ENCODE measurements at places on chromosomes 1 and 21. TPM values are rescaled to one million over a fixed set of nuclear protein-coding genes. Genes with fewer than 3 reads are reported as not detected.

GRCh38 chr1:23013657-23014056, 2.0 kb downstream of the TEX46 start:
- H3K27ac ChIP-seq, result no peak overlapping the region
- no peaks in the 10 kb centered on the region for H3K4me1 ChIP-seq
- no peaks in the 10 kb centered on the region for H3K36me3 ChIP-seq
- no peaks in the 10 kb centered on the region for H3K27me3 ChIP-seq

DNA sequence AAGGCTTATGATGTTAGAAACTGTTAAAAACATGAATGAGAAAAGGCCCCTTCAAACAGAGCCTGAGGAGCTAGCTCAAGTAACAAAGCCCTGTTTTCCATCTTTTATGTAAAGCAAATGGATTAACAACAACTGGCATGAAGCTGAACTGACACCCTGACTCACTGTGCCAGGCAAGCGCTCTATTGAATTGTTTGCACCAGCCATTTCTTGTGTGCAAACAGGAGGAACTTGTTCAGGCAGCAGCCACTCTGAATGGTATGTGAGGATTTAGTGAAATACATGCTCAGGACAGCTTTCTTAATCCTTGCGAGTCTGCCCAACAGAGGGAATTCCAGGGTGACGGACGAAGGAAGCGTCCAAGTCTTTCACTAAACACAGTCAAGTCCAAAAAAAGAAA, 291.1 kb upstream of the ADGRL2 start:
- DNase-seq, result no peak
- H3K27ac ChIP-seq, result no peak overlapping the region
- no peaks in the 10 kb centered on the region for H3K27me3 ChIP-seq
- no peak overlapping the region for H3K4me3 ChIP-seq

KCNE1 gene
- 0.13 TPM for total RNA-seq

DNA sequence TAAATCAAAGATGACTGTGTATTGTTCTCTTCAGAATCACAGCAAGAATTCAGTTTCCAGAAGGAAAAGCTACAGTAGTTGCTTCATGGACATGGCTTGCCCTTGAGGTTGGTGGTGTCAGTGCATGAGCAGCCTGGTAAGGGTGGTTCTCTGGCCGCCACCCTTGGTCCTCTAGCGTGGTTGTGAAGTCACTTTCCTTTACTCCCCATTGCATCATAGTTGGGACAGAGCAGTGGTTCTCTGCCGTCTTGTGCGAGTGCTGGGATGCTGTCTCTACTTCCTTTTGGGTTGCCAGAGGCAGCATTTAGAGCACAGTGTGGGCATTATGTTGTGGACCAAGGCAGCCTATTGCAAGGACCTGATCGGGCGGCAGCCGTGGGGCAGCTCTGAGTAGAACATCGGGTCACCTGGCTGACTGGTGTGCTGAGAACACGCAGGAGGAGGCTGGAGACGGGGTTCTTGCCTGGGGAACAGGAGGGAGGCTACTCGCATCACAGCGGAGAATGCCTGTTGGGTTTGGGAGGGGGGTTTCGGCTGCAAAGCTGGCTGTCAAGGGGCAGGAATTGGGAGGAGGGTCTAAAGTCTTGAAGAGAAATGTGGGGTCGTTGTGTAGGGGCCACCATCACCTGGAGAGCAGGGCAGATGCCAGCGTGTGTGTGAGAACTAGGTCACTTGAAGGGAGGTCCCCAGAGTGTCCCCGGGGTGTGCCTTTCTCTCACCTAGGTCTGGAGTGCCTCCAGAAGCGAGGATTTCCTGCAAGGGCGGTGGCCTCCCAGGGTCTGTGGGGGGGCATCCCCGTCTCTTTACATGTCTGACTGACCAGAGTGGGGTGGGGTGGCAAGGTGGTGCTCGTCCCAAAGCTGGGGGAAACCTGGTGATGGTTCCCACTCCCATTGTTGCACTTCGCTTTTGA, 6.3 kb downstream of the ARF1 start:
- H3K4me3 ChIP-seq, result no peak overlapping the region
- H3K36me3 ChIP-seq, result peaks cover 33% of the 10 kb centered on the region
- no peaks in the 10 kb centered on the region for H3K27me3 ChIP-seq
- no peak for DNase-seq

- no peak overlapping the region for H3K4me3 ChIP-seq
- peak; percentile 91 for DNase-seq
- H3K27ac ChIP-seq, result peak overlapping the region; percentile 68
- H3K4me1 ChIP-seq, result peaks cover 14% of the 10 kb centered on the region
Observed at GRCh38 chr1:225508538-225509375, 80.9 kb upstream of the LBR start.

EDN2 gene
- not detected for total RNA-seq

GRCh38 chr1:14083706-14084105, 383.7 kb downstream of the PRDM2 start:
- no peak for DNase-seq
- H3K27me3 ChIP-seq, result no peaks in the 10 kb centered on the region
- no peak overlapping the region for H3K27ac ChIP-seq
- H3K36me3 ChIP-seq, result no peaks in the 10 kb centered on the region

LUZP1 gene
- 34.9 TPM for total RNA-seq

ANKRD35 gene
- not detected for total RNA-seq

DNA sequence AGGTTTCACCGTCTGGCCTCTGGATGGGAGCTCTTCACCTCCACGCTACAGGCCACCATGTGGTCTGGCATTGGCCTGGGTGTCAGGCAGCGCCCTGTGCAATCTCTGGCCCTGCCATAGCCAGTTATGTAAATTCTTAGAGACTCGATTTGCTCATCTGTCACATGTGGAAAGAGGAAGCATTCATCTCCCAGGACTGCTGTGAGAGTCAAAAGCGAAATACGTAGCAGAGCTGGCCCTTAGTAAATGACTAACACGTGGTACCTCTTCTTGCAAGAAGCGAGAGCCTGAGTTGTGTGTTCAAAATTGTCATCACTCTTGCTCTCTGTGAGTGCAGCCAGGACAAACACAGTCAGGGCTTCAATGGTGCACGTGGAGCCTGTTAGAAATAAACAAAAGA, 159.0 kb upstream of the BACE2 start:
- no peaks in the 10 kb centered on the region for H3K36me3 ChIP-seq
- no peaks in the 10 kb centered on the region for H3K27me3 ChIP-seq
- H3K4me3 ChIP-seq, result no peak overlapping the region
- H3K4me1 ChIP-seq, result no peaks in the 10 kb centered on the region
- H3K27ac ChIP-seq, result no peak overlapping the region

GRCh38 chr21:44658913-44659595, 1.3 kb downstream of the KRTAP12-3 start:
- no peaks in the 10 kb centered on the region for H3K4me1 ChIP-seq
- H3K4me3 ChIP-seq, result no peak overlapping the region
- H3K27me3 ChIP-seq, result no peaks in the 10 kb centered on the region

DNA sequence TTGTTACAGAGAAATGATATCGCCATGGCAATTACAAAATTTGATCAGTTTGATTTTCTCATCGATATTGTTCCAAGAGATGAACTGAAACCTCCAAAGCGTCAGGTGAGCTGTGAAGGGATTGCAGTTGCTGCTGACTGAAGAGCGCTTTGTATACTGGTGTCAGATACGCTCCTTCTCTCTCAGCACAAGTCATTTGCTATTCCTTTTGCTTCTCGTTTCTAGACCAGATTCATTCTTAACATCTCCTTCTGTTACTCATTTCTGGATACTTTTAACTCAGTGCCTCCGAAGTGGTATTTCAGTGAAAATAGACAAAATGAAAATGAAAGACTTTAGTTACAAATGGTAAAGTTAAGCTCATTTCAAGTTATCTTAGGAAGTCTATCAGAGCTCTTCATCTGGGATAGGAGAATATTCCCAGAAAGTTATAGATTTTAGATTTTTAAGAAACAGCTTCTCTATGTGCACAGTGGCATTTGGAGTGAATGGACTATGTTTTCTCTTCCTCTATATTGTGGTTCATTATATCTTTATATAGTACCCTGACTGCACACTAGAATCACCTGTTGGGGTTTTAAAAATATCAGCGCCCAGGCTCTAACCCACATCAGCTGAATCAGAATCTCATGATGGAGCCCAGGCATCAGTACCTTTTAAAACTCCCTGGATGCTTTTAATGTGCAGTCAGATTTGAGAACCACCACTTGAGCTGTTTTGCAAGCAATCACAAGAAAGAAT, 30.3 kb upstream of the KCNQ4 start:
- no peaks in the 10 kb centered on the region for H3K27me3 ChIP-seq
- no peak for DNase-seq
- peaks cover 79% of the 10 kb centered on the region for H3K36me3 ChIP-seq
- no peak overlapping the region for H3K4me3 ChIP-seq
- H3K27ac ChIP-seq, result no peak overlapping the region
- H3K4me1 ChIP-seq, result no peaks in the 10 kb centered on the region

GRCh38 chr1:32150847-32151246, 28.6 kb upstream of the TXLNA start:
- H3K27me3 ChIP-seq, result no peaks in the 10 kb centered on the region
- H3K4me3 ChIP-seq, result peak overlapping the region; percentile 23

SLC6A9 gene
- total RNA-seq, result 31.4 TPM

CAMK2N1 gene
- total RNA-seq, result 0.50 TPM

- H3K4me3 ChIP-seq, result no peak overlapping the region
- H3K4me1 ChIP-seq, result no peaks in the 10 kb centered on the region
- DNase-seq, result no peak
Observed at GRCh38 chr21:45386336-45386727, 18.6 kb upstream of the COL18A1 start.

GJA8 gene
- total RNA-seq, result not detected

- no peak overlapping the region for H3K4me3 ChIP-seq
- H3K36me3 ChIP-seq, result no peaks in the 10 kb centered on the region
- no peaks in the 10 kb centered on the region for H3K4me1 ChIP-seq
Observed at GRCh38 chr1:198560161-198560560, 19.7 kb upstream of the ATP6V1G3 start.

RAB3B gene
- total RNA-seq, result 27.2 TPM

GRCh38 chr1:96060621-96061020, 661.0 kb upstream of the PTBP2 start:
- H3K27me3 ChIP-seq, result no peaks in the 10 kb centered on the region
- no peaks in the 10 kb centered on the region for H3K36me3 ChIP-seq
- H3K4me1 ChIP-seq, result no peaks in the 10 kb centered on the region
- H3K27ac ChIP-seq, result no peak overlapping the region

LAMTOR5 gene
- total RNA-seq, result 138 TPM

CLCA4 gene
- total RNA-seq, result not detected

DNA sequence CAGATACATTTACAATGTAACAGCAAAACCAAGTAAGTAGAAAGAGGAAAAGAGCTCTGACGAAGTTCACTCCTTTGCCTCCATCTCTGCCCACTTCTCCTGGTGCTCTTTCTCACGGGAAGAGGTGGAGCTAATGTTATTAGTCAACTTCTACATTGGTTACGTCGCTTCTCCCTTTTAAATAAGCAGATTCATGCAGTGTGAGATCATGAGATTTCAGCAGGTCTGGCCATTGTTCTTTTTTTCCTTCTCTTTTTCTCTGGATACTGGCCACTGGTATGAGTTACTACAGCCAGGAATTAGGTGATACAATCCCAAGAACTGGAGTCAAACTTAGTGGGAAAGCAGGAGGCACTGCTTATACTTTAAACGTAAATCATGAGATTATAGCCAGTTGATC, 207.1 kb downstream of the AKT3 start:
- no peaks in the 10 kb centered on the region for H3K36me3 ChIP-seq
- DNase-seq, result no peak
- H3K27me3 ChIP-seq, result no peaks in the 10 kb centered on the region
- no peaks in the 10 kb centered on the region for H3K4me1 ChIP-seq
- no peak overlapping the region for H3K4me3 ChIP-seq

OR2L13 gene
- not detected for total RNA-seq

DNA sequence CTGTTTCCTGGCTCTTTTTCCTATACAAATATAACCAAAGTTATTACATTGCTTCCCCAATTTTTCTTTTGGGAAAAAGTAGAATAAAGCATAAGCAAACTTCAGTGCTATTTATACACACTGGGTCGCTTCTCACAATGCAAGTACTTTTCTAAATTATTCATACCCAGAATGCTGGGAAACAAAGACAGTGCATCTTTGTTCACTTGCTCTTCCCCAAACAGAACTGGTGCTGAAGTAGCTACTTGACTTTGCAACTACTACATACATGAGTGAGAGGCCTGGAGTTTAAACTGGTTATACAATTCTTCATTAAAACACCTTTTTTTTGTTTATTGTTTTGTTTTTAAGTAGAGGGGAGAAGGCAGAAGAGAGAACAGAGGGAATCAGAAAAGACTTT, 40.2 kb downstream of the STX6 start:
- no peak overlapping the region for H3K27ac ChIP-seq
- DNase-seq, result no peak
- H3K4me1 ChIP-seq, result no peaks in the 10 kb centered on the region
- H3K27me3 ChIP-seq, result no peaks in the 10 kb centered on the region

DNA sequence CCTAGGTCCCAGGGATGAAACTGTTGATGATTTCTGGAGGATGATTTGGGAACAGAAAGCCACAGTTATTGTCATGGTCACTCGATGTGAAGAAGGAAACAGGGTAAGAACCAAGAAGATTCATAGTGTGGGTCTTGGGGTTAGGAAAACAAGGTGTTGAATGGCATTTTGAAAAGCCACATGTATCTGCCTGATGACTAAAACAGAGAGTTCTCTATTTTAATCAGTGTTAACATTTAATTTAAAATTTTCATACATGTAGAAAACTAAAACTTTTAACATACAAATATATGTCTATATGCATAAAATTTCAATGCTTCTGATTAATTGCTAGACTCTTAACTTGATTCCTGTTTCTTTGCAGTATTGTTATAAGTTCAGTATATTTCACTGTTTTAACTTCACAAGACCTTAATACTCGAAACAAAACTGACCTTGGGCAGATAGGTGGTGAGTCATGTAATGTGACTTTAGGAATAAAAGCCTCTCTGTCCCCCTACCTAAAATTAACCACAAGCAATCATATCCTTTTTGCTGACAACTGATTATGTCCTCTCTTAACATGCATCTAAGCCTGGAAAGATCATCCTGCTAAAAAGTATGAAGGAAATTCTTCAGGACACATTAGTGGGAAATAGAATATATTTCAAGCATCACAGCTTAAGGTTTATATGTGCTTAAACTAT, 95.6 kb downstream of the PTPRC start:
- H3K27ac ChIP-seq, result no peak overlapping the region
- no peak for DNase-seq
- H3K4me3 ChIP-seq, result no peak overlapping the region
- no peaks in the 10 kb centered on the region for H3K27me3 ChIP-seq
- H3K4me1 ChIP-seq, result no peaks in the 10 kb centered on the region
- H3K36me3 ChIP-seq, result no peaks in the 10 kb centered on the region

- no peaks in the 10 kb centered on the region for H3K36me3 ChIP-seq
- H3K4me1 ChIP-seq, result peaks cover 59% of the 10 kb centered on the region
- no peak overlapping the region for H3K4me3 ChIP-seq
- no peaks in the 10 kb centered on the region for H3K27me3 ChIP-seq
Observed at GRCh38 chr1:234533034-234533891, 54.3 kb upstream of the TARBP1 start.

DNA sequence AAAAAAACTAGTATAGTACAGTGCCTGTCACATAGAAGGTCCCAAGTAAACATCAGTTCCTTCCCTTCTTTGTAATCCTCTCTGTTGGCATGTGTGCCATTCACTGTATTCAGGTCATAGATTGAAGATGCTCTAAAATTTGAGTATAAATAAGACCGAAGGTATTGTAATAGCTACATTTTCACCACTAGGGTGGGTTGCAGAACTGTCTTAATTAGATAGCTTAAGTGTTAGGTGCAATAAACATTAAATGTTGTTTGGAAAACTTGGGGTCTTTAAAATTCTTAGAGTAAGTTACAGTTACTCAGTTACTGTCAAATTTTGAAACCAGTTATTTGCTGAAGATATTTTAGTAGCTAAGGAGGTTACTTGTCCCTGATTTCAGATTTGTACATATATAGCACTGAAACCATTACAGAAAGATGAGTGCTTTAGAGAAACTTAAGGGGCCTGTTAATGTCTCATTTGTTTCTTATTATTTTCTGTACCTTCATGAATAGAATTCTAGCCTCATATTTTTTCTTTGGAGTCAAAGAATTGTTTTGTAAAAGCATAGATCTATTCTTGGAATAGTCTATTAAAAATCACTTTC, 24.3 kb downstream of the PER3 start:
- no peaks in the 10 kb centered on the region for H3K4me1 ChIP-seq
- no peaks in the 10 kb centered on the region for H3K36me3 ChIP-seq
- no peak overlapping the region for H3K27ac ChIP-seq
- no peaks in the 10 kb centered on the region for H3K27me3 ChIP-seq

DENND2C gene
- total RNA-seq, result 1.9 TPM

Measured in A673 (cell line).